Activated CD8-positive, alpha-beta memory T cell treated with anti-CD3 and anti-CD28 coated beads for 1 hour (primary cell): ENCODE measurements at places on chromosomes 11 and 22.

DNA sequence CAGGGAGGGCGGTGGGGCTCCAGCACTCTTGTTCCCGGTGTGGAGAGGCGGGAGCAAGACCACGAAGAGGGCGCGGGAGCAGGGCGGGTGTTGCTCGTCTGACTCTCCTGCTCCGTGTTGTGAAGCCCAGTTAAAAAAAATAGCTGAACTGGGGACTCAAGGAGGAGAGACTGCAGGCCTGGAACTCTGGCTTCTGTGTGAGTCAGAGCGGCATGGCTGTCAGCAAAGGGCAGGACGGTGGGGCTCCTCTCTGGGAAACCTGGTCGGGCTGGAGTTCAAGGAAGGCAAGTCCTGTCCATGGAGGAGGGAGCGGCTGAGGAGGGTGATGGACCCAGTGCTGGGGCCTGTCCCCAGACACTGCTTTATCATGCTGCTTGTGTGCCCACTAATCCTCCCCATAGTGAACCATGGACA lies 152.3 kb downstream of the FEZ1 start:
- DNase-seq = no peak

DNA sequence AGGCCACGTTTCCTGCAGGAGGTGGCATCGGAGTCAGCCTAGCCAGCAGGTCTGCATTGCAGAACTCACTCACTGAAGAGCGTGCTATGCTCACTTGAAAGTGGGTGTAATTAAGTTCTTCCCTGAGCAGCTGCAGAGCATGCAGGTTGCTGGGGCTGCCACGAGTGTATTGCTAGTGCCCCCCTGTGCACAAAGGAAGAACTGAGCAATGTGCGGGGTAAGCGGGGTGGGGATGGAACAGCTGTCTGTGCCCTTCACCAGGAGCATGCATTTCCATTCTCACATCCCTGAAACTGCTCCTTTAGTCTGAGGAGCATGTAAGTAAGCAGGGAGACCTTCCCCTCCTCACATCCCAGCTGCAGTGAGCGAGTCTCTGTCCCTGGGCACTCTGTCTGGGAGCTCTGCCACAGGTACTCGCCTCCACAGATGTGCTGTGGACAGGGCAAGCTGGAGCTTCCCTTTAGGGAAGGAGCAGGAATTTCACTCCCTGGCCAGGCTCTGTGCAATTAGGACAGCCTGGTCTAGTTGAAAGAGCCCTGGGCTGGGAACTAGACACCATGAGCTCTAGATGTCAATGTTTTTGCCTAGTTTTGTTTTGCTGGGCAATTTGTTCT lies 1031.8 kb downstream of the NTM start:
- no peak for DNase-seq

- no peak for DNase-seq
Observed at GRCh38 chr11:79742176-79742575, 301.3 kb upstream of the TENM4 start.

DNA sequence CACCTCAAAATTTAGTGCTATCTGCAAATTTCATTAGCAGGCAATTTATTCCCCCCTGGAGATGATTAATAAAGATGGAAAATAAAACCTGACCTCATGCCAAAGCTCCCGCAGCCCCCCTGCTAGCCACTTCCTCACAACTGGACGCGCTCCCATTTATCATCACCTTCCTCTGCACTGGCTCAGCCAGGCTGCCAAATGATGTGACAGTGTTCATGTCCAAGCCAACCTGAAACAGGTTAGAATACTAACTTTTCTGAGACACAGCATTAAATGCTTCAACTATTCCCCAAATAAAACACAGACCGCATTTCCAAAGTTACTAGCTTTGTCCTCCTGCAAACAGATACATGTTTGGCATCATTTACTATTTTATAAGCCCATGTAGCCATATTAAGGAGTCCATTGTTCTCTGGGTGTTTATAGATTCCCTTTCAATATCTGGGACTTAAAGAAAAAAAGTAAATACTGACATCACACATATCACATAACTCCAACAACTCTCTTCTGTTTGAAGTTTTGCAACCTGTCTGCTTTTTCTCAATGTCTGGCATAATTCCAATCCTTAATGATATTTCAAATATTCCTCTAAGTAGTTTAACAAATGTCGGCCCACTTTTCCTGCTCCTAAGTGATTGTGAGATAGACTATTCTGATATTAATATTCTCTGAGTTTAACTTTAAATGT lies 829.7 kb upstream of the FAT3 start:
- DNase-seq = no peak

GRCh38 chr11:11000579-11001283 lies 142.9 kb upstream of the ZBED5 start:
- DNase-seq = no peak

DNA sequence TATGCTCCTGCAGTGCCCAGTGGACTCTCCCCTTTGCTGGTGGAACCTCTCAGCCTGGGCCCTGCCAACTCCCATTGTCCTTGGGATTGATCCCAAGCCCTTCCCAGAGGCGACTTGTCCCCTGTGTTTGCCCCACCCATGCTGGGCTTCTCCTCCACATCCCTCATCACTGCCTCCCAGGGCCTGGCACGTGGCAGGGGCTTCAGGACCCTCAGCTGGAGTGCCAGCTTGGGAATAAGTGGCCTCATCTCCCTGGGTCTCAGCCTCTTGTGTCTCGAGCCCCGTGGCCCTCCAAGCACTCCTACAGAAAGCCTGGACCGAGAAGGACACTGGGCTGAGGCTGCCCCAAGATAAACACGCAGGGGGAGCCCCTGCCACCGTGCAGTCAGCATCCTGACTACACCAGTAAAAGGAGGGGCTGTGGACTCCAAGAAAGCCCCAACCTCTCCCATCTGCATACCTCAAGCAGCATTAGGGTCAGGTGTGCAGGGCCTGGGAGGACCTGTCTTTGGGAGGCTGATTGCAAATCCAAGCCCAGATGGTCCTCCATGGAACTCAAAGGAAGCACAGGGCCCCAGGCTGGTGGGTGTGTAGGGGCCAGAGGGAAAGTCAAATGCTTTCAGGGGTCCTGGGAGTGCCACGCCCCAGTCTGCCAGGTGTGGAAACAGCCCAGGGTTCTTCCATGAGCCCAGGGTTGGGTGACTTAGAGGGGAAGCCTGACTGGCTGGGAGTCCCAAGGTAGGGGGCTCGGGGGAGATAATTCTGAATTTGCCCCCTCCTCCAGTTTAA lies 9.5 kb upstream of the GNAZ start:
- no peak for DNase-seq

GRCh38 chr22:44146088-44146861 lies 34.5 kb upstream of the PARVG start:
- no peak for DNase-seq

- no peak for DNase-seq
Observed at GRCh38 chr11:123601136-123601535, 53.3 kb downstream of the SCN3B start.

- no peak for DNase-seq
Observed at GRCh38 chr11:127994736-127995135, 592.6 kb downstream of the ETS1 start.

DNA sequence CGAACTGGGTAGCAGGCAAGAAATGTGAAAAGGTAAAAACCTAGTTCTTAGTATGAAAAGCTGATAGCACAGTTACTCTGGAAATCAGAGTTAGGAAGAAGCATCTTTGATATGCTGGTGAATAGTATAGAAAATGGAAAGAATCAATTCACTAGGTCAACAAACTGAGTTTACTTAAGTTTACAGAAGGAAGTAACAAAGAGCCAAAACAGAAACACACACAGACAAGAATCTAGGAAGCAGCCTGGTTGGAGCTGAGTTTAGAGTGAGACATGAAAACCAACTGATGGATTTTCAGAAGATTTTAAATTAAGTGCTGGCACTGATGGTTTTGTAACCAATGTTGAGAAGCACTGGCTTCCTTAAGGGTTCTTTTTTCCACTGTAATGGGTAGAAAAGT lies 296.3 kb downstream of the CADM1 start:
- no peak for DNase-seq

DNA sequence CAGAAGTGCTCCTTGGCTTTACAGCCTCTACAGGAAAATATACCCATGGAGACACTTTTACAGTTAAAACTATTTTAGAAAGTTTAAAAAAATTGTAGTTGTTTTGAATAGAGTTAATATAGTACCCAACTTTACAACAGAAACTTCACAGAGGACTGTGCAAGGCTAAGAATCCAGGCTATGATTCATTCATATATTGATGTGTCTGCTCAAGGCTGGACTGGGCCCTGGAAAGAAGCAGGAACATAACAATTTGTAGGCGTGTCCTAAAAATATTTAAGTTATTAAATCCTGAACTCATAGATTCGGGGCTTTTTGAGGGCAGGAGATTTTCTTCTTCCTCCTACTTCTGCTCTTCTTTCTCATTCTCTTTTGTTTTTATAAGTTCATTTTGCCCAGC lies 291.5 kb upstream of the CCDC179 start:
- no peak for DNase-seq

GRCh38 chr11:74371269-74372052 lies 26.8 kb downstream of the PGM2L1 start:
- DNase-seq = no peak

GRCh38 chr11:92826603-92827002 lies 142.8 kb upstream of the MTNR1B start:
- DNase-seq = no peak

GRCh38 chr11:19959210-19959609 lies 201.1 kb downstream of the DBX1 start:
- DNase-seq = no peak

DNA sequence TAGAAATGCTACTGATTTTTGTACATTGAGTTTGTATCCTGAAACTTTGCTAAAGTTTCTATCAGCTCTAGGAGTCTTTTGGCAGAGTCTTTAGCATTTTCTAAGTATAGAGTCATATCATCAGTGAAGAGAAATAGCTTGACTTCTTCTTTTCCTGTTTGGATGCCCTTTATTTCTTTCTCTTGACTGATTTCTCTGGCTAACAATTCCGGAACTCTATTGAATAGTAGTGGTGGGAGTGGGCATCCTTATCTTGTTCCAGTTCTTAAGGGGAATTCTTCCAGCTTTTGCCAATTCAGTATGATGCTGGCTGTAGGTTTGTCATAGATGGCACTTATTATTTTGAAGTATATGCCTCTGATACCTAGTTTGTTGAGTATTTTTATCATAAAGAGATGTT lies 197.7 kb downstream of the AASDHPPT start:
- DNase-seq = no peak

GRCh38 chr11:44711113-44711786 lies 15.5 kb upstream of the TSPAN18 start:
- no peak for DNase-seq

- no peak for DNase-seq
Observed at GRCh38 chr11:122038543-122038942, 77.5 kb downstream of the BLID start.
